Aorta (tissue), 5 donors: ENCODE measurements at places on chromosomes 12 and 14. TPM values are rescaled to one million over a fixed set of nuclear protein-coding genes. Genes with fewer than 3 reads are reported as not detected.

DNA sequence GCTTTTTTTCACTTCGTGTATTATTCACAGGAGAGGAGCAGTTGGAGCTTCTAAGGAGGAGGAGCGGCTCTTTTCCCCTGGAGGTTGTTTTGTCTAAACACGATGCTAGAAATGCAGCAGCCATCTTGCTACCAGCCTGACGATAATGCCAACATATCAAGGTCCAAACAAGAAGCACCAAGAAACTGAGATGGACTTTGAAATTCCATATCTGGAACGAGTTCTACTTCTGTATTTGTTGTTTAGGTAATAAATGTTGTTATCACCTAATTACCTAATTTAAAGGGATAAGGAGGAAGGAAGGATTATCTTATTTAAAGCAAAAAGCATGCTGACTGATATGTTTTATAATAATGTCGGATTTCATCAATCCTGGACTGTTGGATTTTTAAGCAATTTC lies 174.4 kb upstream of the TMPO start:
- DNase-seq = no peak

DNA sequence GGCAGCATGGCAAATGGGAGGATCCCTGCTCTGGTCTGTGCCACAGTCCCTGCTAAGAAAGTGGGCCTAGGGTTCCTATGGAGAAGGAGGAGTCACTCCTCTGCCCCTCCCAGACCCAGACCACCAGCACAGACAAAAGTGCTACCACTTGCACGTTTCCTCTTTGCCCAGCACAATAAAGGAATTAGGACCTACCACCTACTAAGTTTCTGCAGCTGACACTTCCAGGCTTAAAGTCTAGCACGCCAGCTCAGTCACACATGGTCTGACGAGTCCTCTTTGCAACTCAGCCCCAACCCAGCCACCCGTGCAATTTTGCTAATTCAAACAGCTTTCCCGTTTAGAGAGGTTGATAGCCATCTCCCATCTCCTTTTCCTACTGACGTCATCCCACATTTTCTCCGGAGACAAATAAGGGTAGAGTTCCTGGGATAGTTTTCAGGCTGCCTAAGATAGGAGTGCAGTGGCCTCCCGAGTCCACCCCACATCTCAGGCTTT lies 66.2 kb upstream of the PTGR2 start:
- DNase-seq = peak; percentile 70

- no peak for DNase-seq
Observed at GRCh38 chr12:19373586-19373985, 65.7 kb upstream of the AEBP2 start.

GRCh38 chr14:97791906-97792305 lies 994.7 kb downstream of the VRK1 start:
- DNase-seq = no peak

DNA sequence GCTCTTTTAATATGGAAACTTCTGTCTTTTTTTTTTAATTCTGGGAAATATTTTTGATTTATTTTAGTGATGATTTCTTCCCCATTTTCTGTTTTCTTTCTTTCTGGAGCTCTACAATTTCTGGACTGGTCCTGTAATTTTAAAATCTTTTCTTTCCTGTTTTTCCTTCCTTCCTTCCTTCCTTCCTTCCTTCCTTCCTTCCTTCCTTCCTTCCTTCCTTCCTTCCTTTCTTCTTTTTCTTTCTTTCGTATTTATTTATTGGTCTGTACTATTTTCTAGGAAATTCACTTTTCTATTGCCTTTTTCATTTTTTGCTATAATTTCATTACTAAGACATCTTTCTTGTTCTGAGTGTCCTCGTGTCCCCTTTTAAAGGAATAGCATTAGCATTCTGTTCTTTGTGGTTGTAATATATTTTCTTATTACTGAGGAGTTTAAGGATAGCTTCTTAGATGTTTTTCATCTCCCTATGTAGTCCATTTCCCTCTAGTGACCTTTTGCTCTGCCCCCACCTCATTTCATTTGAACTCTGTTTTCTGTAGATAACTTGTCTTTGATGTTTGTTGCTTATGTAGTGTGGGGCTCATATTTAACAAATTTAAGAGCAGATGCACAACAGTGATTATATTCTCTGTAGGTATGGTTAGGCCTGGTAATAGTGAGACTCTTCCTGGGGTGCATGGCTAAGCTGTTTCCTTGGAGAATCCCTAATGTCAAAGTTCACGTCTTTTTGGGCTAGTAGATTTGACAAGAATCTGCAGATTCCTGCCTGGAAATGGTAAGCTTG lies 38.0 kb downstream of the TBC1D15 start:
- no peak for DNase-seq

- DNase-seq = no peak
Observed at GRCh38 chr14:35197015-35197414, 74.7 kb downstream of the PRORP start.

The NEUROD4 gene
- not detected for polyA plus RNA-seq

The XRCC3 gene
- polyA plus RNA-seq = 8.6 TPM

- DNase-seq = no peak
Observed at GRCh38 chr12:99522456-99522855, 125.1 kb upstream of the GARIN6 start.
